Right atrium auricular region (tissue), 2 donors: ENCODE measurements at places on chromosomes 7 and 10. TPM values are rescaled to one million over a fixed set of nuclear protein-coding genes. Genes with fewer than 3 reads are reported as not detected.

Gene ENTPD1
- 12.3 TPM for total RNA-seq

Gene HDAC9
- total RNA-seq = 16.6 TPM

Gene SPAM1
- total RNA-seq = not detected

Gene GIMAP8
- 9.6 TPM for total RNA-seq

Gene RBP3
- not detected for total RNA-seq

Gene SPDYE9
- not detected for total RNA-seq
